ENCODE measurements at places on chromosomes 5 and 9. TPM values are rescaled to one million over a fixed set of nuclear protein-coding genes. Genes with fewer than 3 reads are reported as not detected.

RNF180 gene
- 6.0 TPM for total RNA-seq

CCL27 gene
- total RNA-seq = not detected

FOXD4L3 gene
- not detected for total RNA-seq

ADAMTSL2 gene
- 31.0 TPM for total RNA-seq

ANKRD18B gene
- total RNA-seq = not detected

WNT8A gene
- total RNA-seq = not detected

MARCOL gene
- not detected for total RNA-seq

FAM78A gene
- total RNA-seq = 2.5 TPM

NINJ1 gene
- total RNA-seq = 65.9 TPM

GFI1B gene
- not detected for total RNA-seq

SHB gene
- total RNA-seq = 13.7 TPM

IGFBPL1 gene
- total RNA-seq = 0.60 TPM

DNA sequence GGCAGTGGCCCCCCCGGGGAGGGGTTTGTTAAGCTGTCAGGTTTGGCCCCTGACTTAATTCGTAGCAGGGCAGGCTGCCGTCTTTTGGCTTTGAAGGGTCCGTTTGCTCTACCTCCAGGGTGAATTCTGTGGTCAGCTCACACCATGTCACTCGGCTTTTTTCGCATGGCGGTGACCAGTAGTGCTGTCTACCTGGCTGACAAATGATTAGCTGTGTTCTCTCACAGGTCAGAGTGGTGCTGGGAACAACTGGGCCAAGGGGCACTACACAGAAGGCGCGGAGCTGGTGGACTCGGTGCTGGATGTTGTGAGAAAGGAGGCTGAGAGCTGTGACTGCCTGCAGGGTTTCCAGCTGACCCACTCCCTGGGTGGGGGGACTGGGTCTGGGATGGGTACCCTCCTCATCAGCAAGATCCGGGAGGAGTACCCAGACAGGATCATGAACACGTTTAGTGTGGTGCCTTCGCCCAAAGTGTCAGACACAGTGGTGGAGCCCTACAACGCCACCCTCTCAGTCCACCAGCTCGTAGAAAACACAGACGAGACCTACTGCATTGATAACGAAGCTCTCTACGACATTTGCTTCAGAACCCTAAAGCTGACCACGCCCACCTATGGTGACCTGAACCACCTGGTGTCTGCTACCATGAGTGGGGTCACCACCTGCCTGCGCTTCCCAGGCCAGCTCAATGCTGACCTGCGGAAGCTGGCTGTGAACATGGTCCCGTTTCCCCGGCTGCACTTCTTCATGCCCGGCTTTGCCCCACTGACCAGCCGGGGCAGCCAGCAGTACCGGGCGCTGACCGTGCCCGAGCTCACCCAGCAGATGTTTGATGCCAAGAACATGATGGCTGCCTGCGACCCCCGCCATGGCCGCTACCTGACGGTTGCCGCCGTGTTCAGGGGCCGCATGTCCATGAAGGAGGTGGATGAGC lies 1.4 kb downstream of the TUBB4B start:
- DNase-seq = no peak

- DNase-seq = no peak
Measured at GRCh38 chr9:16484180-16484579, 386.3 kb downstream of the BNC2 start.

GRCh38 chr9:124258607-124259157 lies 933 bp downstream of the NEK6 start:
- no peak for DNase-seq

- no peak for DNase-seq
Measured at GRCh38 chr5:59152701-59153245, 569.9 kb downstream of the RAB3C start.

DNA sequence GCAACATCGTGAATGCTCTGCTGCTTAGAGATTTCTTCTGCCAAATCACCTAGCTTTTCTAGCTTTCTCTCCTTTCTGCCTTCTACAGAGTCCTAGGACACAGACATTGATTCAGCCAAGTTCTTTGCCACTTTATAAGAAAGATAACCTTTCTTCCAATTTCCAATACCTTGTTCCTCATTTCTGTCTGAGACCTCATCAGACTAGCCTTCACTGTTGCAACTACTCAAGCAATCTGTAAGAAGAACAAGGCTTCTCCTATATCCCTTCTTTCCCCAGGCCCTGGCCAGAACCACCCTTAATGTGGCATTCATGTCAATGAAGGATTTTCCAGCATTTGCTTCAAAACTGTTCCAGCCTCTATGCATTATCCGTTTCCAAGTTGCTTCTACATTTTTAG lies 24.3 kb downstream of the FBXO10 start:
- no peak for DNase-seq

- no peak for DNase-seq
Measured at GRCh38 chr9:81782313-81782995, 93.1 kb upstream of the TLE1 start.

DNA sequence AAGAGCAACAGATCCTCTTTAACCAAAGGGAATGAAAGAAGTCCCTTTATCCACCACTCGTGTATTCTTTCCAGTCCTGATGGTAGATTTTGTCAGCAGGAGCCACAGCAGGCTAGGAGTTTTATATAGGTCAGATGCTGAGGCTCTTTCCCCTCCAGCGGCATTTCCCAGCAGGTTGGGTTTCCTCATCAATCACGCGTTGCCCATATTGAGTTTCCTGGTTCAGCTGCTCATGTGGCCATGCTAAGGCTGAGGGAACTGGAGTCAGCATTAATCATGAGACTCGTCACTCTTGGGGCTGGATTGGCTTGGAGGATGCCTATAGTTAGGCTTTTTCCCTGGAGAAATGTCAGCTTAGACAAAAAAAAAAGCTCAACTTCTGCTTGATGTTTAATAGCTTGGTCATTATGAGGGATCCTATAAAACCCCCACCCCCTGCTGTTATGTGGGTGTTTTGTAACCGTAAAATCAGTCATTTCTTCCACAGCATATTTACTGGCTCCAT lies 193.4 kb upstream of the GAS1 start:
- DNase-seq = no peak

DNA sequence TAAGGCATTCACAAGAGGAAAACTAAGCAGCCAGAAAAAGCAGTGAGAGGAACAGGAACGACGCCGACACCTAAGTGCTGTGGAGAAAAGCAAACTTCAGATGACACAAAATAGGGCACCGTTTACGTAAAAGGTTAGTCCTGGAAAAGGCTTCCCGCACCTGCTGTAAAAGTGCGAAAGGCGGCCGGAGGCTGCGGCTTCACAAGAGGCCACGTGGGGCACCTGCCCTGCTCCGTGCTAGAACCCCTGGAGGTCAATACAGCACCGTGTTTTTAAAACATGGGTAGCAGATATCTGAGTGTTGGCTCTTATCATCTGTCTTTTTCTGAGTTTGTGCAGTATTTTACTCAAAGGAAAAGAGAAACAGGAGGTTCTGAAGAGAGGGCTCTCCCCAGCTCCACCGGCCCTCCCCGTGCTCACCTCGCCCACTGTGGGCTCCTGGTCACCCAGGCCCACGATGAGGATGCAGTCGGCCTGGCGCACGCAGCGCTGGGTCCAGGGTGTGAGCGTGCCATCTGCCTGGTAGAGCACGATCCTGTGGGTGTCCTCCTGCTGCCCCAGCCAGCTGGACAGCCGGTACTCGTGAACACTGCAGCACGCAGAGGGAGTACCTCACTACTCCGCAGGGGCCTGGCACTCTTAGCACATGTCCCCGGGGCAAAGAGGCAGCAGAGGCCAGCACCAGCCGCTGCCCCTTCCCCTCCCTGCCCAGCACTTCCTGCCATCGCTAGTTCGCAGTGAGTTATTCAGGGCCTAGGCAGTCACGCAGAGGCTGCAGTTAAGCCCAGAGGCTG lies 21.0 kb upstream of the NSMF start:
- DNase-seq = no peak

- DNase-seq = no peak
Measured at GRCh38 chr9:127011772-127012171, 97.2 kb downstream of the RALGPS1 start.

DNA sequence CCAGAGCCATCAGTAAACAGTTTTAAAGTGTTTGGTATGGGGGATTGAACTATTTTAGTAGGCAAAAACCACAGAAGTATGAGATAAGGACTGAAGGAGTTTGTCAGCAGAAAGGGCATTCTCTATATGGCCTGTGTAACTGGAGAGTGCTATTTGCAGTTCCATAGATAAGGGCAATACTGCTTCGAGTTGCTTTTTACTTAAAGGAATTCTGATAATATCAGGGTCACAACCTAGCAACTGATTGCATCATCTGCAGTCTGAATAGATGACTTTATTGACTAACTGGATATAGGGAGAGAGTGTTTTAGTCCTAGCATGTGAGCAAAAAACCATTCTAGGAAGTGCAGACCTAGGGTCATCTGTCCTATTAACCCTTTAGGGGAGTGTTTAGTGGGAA lies 645.2 kb upstream of the PTPRD start:
- DNase-seq = no peak

DNA sequence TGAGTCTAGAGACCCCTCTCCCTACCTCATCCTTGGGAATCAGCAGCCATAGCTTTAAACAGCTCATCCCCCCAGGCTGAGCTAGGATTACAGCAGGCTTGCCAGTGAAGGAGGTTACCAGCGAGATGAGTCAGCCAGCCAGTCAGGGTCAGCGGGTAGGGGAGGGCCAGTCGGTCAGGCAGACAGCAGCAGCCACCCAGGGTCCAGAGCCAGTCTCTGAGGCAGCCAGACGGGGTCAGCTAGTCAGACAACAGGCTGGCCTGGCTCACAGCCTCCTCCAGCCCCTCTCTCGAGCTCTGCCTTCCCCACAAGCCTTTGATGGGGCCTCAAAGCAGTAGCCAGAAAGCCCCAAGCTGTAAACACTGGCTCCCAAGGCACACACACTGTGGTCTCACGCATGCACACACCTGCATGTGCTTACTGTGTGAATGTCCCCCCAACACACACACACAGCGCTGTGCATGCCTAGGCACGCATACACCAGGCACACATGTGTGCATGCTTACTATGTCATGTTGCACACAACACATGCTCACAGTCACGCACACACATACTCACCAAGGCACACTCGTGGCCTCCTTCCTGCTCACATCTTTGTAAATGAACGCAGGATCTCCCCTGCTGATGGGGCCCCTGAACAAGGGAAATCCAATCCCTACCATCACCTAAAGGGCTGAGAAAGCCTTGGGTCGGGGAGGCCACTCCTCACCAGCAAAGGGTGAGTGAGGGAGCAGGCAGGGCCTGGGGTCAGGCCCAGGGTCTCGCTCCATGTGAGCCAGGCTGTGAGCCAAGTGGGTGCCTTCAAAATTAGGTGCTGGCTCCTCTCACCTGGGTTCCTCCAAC lies 28.2 kb upstream of the CPLX2 start:
- no peak for DNase-seq

- no peak for DNase-seq
Measured at GRCh38 chr5:32030222-32030621, 143.9 kb downstream of the GOLPH3 start.

- no peak for DNase-seq
Measured at GRCh38 chr9:134868751-134869553, 11.7 kb upstream of the FCN2 start.

- no peak for DNase-seq
Measured at GRCh38 chr5:37576552-37576951, 197.4 kb downstream of the WDR70 start.

DNA sequence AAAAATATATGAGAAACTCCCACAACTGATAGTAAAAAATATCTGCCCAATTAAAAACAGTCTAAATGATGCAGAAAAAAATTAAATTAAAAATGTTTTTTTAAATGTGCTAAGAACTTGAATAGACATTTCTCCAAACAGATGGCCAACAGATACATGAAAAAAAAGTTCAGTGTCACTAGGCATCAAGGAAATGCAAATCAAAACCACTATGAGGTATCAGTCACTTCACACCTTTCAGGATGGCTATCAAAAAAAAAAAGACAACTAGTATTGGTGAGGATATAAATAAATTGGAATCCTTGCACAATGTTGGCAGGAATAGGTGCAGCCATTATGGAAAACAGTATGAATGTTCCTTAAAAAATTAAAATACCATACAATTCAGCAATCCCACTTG lies 16.6 kb downstream of the ZNF131 start:
- no peak for DNase-seq

- DNase-seq = no peak
Measured at GRCh38 chr5:161278739-161279660, 267.5 kb downstream of the GABRB2 start.

Measured in tibial nerve (tissue), 4 donors.